ENCODE measurements at places on chromosomes 1 and 21.

- no peak for DNase-seq
These were observed 358.4 kb upstream of the ST6GALNAC5 start for GRCh38 chr1:76508871-76509270.

DNA sequence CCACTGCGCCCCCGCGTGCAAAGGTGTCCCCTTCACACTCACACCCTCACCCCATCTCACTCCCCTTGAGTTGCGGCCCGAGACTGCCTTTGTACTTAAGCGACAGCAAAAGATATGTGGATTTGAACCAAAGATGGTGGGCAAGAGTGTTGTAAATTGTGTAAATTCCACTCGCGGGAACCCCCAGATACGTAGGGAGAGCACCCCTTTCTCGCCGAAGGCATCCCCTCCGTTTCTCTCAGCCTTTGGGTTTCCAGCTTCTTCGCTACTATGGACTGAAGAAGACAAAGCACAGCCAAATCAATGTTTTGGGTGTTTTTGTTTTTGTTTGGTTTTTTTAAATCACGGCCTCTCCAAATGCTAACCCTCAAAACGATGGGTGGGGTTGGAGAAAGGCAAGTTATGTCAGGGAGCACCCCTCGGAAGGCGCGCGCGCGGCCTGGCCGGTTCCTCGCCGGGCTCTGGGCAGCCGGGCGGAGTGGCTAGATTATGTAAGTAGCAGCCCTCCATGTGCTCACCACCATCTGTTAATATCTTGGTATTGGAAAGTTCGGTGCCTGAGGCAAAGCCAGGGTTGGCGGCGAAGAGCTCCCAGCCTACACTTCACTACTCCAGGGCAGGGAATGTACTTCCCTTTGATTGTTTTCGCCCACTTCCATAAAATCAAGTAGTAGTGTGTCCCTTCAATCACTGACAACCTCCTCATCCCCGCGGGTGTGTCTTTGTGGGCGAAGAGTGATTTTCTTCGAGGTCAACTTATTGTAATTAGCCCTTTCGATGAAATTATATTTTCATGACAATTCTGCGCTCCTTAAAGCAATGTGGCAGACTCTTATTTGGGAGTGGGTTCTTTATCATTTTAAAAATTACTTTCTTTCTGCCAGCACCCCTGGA is 4.0 kb upstream of the PROX1 start:
- no peak for DNase-seq

DNA sequence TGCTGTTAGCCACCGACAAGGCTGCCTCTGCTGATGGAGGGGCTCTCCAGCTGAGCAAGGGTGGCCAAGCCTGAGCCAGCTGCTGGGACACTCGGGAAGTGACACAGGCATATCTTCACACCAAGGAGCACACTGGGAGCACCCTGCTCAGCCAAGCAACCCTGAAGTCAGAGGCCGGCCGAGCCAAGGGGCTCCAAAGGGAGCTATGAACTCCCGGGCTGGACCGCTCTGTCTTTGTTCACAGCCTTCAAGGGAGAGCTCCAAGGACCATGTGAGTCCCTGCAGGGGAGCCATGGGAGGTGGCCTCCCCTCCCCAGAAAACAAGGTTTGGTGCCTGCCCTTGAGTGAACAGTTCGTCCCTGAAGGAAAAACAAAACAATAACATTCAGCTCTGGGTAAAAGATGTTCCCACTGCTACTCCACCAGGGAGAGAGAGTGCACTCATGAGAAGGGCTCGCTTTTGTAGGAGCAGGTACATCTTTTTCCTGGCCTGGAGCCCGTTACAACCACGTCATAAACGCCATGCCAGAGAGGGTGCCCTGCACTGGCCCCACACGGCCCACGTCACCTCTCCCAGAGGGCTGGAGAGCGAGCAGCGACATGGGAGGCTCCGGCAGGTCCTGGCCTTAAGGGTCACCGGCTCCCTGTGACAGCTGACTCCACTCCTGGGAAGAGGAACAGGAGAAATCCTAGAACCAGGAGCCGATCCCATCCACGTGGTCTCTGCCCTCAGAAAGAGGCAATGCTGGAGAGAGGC is 56.3 kb upstream of the SLC25A33 start:
- no peak for DNase-seq

DNA sequence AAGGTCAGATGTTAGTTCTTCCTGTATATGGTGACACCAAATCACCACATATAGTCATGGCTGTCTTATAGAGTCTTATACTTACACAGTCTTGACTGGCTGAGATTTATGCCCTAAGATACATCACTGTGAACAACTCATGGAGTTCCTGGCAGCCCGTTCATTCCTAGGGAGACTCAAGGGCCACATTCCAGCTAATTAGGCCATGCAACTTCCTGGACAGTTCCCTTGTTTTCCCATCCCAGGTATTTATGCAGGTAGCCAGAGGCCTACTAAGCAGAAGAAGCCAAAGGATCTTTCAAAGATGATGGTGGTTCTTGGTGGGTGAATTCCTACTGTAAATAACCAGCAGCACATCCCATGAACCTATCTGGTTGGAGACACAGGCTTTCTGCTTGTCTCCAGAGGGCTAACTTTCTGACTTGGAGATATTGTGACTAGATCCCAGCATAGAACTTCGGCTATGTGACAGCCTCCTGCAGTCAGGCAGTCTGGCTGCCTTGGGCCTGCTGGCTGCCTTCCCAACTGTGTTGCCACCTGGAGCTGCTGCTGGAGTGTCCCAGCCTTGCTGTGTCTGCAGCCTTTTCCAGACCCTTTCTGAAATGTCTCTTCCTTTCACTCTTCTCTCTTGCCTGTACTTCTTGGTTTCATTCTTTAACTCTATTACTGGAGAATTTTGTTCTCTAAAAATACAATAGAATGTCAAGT is 283.8 kb downstream of the CACNA1E start:
- DNase-seq: no peak

DNA sequence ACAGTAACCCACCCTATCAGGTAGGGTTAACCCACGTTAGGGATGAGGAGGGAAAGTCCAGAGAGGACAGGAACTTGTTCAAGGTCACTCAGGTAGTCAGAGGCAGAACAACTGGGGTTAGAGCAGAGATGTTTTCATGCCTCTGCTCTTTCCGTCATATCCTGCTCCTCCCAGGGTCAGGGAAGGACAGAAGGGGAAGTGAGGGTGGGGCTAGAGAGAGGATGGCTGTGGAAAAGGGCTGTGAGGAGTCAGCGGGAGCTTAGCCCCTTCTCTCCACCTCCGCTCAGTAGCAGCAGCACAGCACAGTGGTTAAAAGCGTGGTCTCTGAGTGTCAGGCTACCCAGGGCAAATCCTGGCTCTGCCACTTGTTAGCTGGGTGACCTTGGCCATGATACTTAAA is 36.5 kb downstream of the DDX20 start:
- DNase-seq: no peak

DNA sequence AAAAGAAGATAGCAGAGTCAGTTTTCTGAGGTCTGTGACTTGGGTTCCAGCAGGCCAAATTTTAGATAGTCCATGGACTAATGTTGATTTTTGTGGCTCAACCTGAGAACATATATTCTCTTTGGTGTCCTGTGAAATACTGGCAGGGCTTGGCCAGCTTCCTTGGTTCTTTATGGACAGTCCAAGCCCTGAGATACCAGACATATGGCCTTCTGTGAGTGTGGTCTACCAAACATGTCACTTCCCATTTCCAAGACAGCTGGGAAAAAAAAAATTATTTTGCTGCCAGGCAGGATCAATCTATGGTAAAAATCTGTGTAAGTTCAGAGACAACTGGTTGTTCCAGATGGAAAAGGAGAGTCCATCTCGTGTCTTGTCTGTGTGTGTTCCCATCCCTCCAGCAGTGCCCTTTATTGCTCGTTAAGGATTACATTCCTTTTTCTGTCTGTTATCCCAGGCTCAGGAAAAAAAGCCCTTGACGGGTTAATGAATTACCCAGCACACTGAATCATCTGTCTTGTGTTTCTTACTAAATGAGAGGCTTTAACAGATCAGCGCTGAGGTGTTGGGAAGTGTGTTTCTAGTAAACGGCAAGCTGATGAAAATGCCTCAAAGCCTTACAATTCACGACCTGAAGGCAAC is 33.4 kb upstream of the XPR1 start:
- no peak for DNase-seq

DNA sequence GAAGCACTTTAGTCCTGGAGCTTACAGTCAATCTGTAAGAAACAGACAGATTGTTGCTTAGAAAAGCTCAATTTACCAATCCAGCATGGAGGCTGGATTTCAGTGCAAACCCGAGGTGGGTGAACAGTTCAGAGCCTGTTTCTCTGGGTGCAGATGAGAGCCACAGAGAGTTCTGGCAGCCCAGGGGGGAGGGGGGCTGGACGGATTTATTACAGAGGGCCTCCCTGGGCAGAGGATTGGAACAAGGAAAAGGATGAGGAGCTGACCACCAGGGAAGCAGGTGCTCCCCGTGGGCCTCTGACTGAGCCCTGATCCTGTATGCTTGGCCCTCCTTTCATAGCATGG is 38.0 kb upstream of the EPS8L3 start:
- no peak for DNase-seq

DNA sequence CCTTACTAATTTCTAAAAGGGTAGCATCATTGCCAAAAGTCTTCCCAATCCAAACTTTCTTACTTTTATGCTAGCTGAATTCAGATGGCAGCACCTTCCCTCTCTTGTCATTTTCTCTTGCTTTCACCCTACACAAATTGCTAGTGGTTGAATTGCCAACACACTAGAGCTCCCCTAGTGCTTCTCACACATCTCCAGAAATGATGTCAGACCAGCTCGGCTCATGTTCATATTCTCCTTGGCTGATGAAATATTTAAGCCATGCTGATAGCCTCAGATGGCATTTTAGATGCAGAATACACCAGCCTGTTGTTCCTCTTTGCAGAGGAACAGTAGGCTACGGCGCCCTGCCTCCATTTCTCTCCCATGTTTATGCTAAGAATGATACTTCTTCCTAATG is 256.9 kb downstream of the PTBP2 start:
- no peak for DNase-seq

DNA sequence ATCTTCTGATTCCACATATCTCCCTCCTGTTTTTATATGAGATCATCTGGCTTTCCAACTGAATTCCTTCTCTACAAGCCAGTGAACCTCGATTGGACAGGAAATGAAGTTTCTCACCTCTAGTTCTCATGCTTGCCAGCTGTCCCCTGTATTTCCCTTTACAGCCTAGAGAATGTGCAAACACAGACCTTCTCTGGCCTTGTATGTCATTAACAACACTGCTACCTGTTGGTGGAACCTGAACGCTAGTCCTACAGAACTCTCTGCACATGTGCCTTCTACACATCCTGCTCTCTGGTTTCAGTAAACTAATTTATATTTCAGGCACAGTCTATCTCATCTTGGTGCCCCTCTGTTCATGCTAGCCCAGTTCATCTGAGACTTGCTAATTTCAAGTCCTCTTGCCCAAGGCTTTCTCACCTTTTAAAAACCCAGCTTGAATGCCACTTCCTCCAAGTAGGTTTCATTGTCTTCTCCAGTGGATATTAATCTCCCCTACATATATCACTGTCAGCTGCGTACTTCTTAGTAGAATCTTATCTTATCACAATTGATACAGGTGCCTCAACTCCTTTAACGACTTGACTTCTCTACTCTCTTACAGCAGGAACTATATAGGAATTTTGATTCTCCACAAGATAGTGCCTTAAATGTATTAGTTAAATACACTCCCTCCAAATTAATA is 549.9 kb downstream of the PLPP3 start:
- DNase-seq: no peak

DNA sequence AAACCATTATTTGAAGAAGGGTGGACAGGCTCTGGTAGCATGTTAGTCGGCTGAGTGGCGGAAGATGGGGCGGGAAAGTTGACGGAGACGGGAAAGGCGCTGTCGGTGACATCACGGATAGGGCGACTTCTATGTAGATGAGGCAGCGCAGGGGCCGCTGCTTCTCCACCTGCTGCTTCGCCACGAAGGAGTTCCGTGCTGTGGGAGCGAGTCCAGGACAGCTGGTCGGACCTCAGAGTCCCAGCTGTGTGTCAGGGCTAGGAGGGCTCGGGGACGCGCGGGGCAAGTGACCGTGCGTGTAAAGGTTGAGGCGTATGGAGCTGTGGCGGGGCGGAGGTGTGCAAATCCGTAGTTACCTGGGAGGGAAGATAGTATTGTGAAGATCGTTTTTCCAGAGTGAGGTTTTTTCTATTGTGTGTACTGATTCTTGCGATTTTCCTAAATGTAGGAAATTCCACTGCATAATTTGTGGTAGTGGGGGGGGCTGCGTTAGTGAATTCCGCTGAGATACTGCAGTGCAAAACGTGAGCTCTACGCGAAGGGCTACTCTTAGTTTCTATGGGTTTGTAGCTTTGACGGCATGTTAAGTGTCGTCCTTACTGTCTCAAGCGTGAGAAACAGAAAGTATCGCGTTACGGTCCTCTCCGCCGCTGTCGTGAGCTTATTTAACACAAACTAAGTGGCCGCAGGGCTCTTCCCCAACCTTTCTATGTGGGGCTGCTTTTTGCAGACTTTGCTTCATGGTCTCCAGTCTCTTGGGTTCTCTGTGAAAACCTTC is 111.2 kb upstream of the NBPF11 start:
- peak; percentile 30 for DNase-seq

GRCh38 chr1:177257576-177257975 is 86.8 kb downstream of the BRINP2 start:
- DNase-seq: no peak

DNA sequence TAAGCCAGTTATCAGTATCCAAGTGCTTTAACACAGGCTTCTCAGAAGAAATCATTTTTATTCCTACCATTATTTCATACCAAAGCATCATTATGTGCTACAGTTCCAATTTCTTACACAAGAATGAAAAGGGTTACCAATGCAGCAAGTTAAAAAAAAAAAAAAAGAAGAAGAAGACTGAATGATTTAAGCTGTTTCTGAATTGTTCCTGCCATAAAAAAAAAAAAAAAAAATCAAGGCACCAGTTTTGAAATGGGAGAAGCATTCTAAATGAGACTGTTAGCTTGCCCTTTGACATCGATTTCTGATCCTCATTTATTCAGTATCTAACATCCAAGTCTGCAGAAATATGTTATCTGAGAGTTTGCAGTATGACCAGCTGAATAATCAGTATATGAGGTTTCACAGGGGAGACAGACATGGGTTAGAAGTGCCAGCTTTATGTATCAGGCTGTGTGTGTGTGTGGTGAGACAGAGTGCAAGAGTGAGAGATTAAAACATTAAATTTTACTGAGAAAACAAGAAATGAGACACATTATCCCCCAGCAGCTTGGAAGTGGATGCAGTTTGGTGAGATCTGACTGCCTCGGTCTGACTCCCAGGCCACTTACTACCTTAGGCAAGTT is 105.8 kb downstream of the COLGALT2 start:
- DNase-seq: no peak

DNA sequence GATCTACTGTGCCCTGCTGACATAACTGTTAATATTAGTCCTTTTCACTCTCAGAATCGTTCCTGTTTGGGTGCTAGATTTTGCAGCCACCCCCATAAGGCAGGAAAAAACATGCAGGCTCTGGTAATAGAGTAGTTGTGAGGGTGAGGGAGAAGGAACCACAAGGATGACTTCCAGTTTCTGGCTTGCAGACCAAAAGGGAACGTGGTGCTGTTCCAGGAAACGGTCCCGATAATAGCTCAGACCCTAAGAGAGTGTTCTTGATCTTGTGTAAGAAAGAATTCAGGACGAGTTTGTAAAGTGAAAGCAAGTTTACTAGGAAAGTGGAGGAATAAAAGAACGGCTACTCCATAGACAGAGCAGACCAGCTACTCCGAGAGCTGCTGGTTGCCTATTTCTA is 50.7 kb upstream of the RHOU start:
- no peak for DNase-seq

- DNase-seq: no peak
These were observed 124.2 kb downstream of the VPS13D start for GRCh38 chr1:12353981-12354380.

- DNase-seq: no peak
These were observed 1.2 kb upstream of the EXTL1 start for GRCh38 chr1:26020330-26020768.
